HCT116 (cell line): ENCODE measurements at places on chromosomes 12 and 14.

GRCh38 chr14:101620031-101620788 lies 58.9 kb downstream of the DIO3 start:
- no peak for DNase-seq

DNA sequence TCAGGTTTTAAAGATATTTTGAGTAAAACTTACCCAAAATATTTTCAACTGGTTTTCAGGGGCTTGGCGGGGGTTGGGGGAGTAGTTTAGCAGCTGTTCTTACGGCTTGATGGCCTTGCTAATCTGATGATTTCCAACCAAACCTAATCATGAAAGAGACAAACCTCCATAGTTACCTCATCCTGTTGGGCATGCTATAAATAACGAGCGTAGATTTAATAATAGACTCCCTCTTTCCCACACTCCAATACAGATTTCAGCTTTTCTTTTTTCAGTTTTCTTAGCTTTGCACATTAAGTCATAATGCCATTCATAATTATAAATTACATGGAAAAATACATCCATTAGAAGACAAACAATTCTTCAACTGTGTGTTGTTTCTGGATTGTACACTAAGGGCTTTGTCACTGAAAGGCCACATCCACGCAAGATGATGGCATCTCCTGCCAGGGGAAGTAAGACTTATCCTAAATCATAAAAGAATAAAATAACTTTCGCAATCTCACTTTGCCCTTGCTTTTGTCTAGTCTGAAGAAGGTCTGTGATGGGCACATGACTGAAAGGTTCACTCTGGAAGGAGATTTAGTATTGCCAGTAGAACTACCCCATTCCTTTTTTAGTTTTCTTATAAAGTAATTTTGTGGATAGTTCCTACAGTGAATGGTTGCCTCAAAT lies 23.2 kb downstream of the ITPR2 start:
- no peak for DNase-seq

DNA sequence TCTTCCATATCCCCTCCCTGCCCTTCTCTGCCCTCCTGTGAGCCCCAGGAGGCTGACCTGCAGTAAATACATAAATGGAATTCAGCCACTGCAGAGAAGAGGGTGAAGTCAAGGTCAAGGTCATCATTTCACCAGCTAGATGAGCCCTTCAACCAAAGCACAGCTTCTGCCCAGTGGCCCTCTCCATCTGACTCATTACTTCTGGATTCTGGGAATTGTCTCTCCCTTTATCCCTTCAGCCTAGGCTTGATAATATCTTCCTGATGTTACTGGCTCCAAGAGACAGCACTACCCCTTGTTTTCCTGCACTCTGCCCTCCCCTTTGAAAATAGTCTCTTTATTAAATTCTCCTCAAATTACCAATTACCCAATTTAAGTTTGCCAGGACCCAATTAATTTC lies 64.5 kb downstream of the TTC9 start:
- DNase-seq: no peak

- no peak for DNase-seq
Measured at GRCh38 chr12:59068436-59068835, 148.1 kb upstream of the LRIG3 start.

- DNase-seq: no peak
Measured at GRCh38 chr14:54631016-54631415, 64.1 kb downstream of the SAMD4A start.

GRCh38 chr12:96434107-96434506 lies 33.9 kb upstream of the CDK17 start:
- DNase-seq: no peak

- no peak for DNase-seq
Measured at GRCh38 chr12:90077756-90078155, 369.1 kb upstream of the ATP2B1 start.

GRCh38 chr12:6775185-6776174 lies 3.2 kb downstream of the LAG3 start:
- DNase-seq: no peak

DNA sequence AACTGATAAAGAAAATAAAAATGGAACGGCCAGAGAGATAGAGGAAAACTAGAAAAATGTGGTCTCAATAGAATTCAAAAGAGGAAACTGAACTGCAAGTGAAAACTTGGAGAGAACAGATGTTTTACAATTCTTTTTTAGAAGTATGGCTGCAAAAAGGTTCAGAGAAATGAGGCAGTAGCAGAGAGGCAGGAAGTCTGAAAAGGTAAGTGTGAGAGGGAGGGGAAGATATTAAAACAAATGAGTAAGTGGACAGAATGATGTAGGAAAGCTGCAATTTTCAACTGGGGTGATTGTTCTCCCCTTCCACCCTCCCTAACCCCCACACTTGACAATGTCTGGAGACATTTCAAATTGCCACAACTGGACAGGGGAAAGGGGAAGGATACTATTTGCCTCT lies 12.9 kb downstream of the BTBD7 start:
- DNase-seq: no peak

- no peak for DNase-seq
Measured at GRCh38 chr12:40164034-40164433, 58.2 kb upstream of the SLC2A13 start.

DNA sequence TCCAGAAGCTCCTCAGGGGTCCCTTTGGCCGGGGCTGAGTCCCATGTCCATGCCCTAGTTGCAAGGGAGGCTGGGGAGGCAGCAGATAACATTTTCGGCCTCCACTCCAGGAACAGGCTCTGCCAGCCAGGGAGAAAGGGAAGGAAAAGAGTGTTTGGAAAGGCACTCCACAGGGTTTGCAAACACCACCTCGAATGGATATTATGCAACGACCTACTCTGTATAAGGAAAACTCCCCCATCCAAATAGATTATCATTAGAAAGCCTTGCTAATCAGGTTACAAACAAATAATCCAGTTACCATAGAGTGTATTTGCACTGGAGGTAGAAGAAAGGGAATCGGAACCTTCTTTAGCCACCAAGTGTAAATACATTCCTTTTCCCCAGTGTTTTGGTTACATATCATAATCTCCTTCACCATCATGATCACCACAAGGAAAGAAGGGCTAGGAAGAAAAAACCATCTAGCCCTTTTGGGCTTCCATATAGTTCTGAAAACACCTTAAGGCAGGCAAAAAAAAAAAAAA lies 40.4 kb downstream of the TMCC3 start:
- DNase-seq: no peak

- DNase-seq: no peak
Measured at GRCh38 chr12:114669401-114670290, 14.3 kb downstream of the TBX3 start.
